ENCODE measurements at places on chromosomes 5 and 9.

GRCh38 chr5:178392386-178392785 is 159.8 kb upstream of the PHYKPL start:
- DNase-seq = no peak

- no peak for DNase-seq
Measured at GRCh38 chr9:136705564-136705963, 6.8 kb upstream of the DIPK1B start.

- peak; percentile 43 for DNase-seq
Measured at GRCh38 chr5:109691996-109692395, 2.3 kb downstream of the MAN2A1 start.

DNA sequence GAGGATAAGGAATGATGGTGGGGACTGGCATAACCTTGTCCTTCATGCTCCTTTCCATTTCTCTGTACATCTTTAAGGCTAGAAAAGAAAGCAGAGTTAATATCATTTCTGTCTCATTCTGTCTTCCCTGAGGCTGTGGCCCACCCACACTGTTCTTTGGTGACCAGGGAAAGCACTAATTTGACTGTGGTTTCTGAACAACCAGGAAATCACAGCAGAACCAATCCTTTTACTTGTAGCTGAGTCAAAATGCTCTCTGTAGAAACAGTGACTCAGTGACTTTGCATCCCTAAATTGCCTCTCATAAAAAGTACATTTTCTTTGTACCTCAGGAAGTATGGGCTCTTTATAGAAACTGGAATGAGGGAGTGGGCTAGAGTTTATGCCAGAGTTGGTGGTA is 28.1 kb downstream of the IL33 start:
- no peak for DNase-seq

DNA sequence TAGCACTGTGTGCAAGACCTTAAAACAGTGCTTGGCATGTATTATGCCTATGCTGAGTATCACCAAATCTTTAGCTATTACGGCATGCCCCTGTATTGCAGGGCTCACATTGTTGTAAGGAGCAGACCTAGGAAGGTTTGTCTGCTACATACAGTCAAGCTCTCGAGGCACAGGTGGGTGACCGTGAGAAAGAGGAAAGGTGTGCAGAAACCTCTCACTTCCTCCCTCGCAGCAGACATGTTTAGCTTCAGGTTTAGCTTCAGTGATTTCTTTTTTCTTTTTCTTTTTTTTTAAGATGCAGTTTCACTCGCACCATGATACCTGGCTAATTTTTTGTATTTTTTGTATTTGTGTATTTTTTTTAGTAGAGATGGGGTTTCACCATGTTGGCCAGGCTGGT is 275.8 kb upstream of the RIOK2 start:
- no peak for DNase-seq

GRCh38 chr9:88706193-88707113 is 171.5 kb downstream of the NXNL2 start:
- DNase-seq = no peak

- DNase-seq = no peak
Measured at GRCh38 chr5:134255418-134256150, 29.7 kb upstream of the PPP2CA start.

DNA sequence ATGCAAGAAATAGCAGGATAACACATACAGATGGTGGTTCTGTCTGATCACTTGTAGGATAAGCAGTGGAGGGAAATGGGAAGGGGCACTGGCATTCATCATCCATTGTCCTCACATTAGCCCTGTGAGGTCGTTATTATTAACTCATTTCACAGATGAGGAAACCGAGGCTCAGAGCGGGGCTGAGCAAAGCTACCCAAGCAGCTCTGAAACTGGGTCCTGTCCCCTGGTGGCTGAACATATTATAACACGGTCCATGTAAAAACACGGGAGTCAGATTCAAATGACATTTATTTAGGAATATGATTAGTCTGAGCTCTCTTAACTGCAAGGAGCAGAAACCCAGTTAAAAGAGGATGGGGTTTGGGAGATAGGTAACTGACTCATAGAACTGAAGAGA is 43.1 kb downstream of the HRH2 start:
- DNase-seq = no peak

DNA sequence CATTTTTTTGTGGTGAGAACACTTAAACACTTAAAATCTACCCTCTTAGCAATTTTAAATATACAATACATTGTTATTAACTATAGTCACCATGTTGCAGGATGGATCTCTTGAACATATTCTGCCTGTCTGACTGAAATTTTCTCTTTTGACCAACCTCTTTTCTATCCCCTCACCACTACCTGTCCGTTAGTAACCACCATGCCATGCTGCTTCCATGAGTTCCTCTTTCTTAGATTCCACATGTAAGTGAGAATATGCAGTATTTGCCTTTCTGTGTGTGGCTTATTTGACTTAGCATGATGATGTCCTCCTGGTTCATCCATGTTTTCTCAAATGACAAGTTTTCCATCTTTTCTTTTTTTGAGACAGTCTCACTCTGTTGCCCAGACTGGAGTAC is 48.5 kb upstream of the NAA35 start:
- DNase-seq = no peak

DNA sequence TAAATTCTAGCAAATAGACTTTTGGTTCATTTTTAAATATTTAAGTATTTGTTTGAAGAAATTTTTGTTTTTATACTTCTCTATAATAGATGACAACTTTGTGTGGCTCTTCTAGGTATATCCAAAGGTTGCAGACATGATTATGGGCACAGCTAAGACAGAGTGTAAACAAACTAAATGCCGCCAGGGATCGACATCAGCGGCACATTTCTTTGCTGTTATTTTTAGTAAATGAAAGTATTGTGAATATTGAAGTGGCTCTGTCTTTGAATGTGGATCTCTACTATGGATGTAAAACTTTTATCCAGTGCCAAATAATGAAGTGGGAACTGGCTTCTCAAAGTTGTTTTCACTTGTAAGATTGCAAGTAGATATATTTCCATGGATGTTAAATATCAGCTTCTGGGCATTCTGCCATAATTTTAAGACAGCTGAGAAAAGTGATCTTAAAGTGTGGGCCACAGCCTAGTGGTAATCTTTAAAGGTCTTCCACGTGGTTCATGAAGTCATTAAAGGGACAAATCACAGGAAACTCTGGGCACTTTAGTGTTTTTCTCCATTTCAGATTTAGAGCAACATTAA is 589.9 kb downstream of the ZNF608 start:
- DNase-seq = no peak

- DNase-seq = no peak
Measured at GRCh38 chr5:59186623-59187022, 603.7 kb downstream of the RAB3C start.

- DNase-seq = no peak
Measured at GRCh38 chr9:84860249-84861115, 191.0 kb downstream of the NTRK2 start.

- DNase-seq = no peak
Measured at GRCh38 chr9:136815422-136815782, 7.7 kb downstream of the RABL6 start.

GRCh38 chr9:138024131-138024530 is 146.5 kb downstream of the CACNA1B start:
- DNase-seq = no peak

DNA sequence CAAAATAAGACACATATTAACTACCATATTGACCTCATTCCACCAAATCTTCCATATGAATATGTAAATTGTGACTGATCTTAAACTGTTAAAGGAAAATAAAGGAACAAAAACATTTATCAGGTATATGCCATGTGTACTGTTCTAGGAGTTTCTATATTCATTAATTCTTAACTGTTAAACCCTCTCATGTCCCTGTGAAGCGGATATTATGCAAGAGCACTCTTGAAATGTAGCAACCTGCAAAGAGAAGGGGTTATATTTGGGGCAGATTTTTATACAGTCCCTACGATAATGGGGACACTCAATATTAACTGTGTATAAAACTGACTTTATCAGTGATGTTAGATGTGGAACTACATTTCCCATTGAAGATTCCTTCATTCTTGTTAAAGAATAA is 184.9 kb upstream of the OR13F1 start:
- DNase-seq = no peak

GRCh38 chr9:136622538-136622948 is 40.2 kb upstream of the EGFL7 start:
- DNase-seq = no peak

Data from CD4-positive, alpha-beta T cell treated with Interleukin-15 for 4 hours (primary cell).